Activated naive CD4-positive, alpha-beta T cell treated with Interleukin-2 at 50 U/mL for 16 hours (primary cell): ENCODE measurements at places on chromosomes 1 and 21.

DNA sequence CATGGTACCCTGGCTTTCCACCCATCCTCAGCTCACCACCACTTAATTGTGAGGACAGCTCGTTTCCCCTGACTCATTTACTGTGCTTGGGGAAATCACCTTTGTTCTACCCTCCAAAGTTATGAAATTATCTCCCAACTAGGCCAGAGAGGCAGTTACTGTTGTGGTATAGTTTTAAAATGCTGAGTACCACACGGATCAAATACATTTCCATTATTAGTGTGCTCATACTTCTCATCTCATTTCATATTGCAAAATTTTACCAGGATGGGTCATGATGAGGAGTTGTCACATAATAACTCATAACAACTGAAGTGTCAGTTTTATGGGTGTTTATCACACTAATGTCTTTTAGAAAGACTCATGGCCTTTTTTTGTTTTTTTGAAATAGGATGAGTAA is 9.2 kb upstream of the OR2B11 start:
- no peak for DNase-seq

- DNase-seq = peak; percentile 25
Observed at GRCh38 chr1:24849672-24850295, 80.3 kb downstream of the RUNX3 start.

DNA sequence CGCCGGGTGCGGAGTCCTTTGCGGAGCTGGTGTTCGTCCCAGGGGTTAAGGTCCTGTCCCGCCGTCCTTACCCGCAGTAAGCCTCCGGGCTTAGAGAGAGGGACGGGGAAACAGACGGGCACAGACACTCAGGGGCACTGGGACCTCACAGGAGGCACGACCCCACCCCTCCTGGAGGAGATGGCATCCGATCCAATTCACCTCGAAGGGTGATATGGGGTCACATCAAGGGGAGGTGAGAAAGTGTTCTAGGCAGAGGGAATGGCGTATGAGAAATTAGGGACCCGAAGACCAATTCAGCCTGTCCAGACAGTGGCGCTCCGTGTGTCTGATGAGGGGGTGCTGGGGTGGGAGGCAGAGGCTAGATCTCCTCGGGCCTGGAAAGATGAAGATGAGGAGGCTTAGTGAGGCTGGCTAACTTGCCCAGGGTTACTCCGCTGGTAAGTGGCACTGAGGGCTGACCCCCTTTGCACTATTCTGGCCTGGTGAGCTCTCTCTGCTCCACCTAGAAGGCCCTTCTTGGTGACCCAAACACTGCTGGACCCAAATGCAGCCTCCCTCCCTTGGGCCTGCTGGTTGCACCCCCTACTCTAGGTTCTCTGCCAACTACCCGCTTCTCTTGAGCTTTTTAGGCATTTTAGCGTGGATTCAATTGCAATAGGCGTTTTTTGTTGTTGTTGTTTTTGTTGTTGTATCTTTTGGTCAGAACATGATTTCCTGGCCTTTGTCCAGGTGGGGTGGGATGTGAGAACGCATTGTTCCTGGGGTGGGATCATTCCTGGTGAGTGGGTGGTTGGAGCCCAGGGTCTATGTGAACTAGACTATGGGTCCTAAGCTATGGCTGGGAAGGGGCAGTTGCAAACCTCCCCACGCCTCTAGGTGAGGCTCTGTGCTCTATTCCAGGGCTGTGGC is 12.3 kb downstream of the BTBD19 start:
- no peak for DNase-seq

DNA sequence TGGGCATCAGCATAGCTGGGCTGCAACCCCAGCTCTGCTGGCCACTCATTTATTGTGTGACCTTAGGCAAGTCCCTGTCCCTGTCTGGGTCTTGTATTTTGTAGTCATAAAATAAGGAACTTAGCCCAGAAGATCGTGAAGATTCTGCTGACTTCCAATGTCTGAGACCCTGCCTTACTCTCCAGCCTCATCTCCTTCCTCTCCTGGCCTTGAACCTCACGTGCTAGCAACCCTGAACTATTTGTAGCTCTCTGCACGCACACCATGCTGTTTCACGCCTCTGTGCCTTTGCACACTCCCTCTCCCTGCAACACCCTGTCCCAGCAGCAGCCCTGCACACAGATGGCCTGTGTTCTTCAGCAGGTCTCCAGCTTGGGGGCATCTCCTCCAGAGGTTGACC is 121.1 kb downstream of the LACTBL1 start:
- no peak for DNase-seq

DNA sequence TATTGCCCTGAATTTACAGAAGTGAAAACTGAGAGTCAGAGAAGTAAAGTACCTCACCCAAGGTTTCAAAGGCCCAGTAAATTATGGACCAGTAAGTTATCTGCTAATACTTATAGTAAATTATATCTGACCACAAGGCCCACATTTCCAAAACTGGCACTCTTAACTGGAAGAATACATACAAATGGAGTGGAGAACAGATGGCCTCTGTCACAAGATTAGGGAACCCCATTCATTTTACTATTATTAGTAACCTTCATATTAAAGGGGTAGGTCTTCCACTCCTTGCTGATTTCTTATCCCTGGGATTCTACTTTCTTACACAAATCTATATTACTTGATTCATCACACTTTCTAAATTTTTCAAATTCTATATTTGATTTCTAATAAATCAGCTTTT is 588.8 kb downstream of the NEGR1 start:
- DNase-seq = no peak

DNA sequence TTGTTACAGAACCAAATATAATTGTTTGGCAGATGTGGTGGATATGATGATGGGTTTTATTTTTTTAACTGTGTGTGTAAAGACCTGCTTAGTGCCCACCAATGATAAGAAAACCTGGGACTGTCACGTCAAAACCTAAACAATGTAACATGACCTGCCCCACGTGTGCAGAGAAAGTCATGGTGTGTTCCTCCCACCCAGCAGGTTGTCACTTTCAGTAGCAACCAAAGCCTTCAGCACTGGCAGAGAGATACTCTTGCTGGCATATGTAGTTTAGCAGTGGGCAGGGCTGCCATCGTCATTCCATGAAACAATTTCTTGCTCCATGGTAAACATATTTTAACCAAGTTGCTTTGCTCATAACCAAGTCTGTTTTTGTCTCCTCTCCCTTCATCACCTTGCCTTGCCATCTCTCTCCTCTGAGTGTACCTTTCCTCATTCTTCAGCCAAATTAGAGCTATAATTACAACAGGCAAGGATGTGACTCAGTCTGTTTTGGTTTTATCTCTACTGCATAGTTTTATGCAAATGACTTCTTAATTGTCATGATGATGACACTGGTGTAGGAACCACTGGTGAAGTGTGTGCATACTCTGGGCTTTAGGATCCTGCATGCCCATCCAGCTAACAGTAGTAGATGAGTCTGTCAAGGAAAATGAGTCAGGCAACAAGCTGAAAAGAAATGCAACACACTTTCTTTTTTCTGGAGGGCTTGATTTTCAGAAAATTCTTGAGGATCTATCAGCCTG is 150.3 kb downstream of the EDEM3 start:
- no peak for DNase-seq

GRCh38 chr1:111279144-111279543 is 11.5 kb upstream of the CHIA start:
- no peak for DNase-seq

GRCh38 chr1:174989536-174990220 is 10.1 kb upstream of the CACYBP start:
- no peak for DNase-seq

DNA sequence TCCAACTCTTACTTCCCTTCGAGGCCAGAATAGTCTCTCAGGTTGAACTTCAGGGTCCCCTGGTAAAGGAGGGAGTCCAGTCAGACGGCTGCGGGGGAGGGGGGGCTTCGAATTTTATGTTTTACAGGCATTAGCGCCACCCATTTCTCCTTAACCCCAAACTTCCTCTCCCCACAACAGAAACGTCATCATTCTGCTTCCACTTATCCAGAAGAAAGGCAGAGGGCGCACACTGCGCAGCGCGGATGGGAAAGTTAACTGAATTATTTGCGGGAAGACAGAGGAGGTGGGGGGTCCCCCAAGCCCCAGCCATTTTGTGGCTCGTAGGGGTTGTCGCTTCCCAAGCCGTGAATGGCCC is 529 bp upstream of the PRMT2 start:
- no peak for DNase-seq

DNA sequence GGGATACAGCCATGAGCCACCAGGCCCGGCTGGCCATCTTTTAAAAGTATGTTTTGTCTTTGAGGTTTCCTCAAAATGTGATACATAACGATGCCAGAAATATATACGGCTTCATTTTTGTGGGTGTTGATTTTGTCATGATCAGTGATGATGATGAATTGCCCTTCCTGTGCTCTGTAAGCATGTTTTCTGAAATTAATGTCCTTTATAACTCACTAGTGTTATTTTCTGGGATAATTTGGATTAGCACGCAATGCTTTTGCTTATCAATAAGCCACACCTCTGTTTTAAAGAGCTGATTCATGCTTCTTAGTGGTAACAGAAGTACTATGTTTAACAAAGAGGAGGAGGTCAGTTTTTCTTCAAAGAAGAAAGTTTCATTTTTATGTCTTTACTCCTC is 25.6 kb downstream of the PHACTR4 start:
- DNase-seq = no peak

DNA sequence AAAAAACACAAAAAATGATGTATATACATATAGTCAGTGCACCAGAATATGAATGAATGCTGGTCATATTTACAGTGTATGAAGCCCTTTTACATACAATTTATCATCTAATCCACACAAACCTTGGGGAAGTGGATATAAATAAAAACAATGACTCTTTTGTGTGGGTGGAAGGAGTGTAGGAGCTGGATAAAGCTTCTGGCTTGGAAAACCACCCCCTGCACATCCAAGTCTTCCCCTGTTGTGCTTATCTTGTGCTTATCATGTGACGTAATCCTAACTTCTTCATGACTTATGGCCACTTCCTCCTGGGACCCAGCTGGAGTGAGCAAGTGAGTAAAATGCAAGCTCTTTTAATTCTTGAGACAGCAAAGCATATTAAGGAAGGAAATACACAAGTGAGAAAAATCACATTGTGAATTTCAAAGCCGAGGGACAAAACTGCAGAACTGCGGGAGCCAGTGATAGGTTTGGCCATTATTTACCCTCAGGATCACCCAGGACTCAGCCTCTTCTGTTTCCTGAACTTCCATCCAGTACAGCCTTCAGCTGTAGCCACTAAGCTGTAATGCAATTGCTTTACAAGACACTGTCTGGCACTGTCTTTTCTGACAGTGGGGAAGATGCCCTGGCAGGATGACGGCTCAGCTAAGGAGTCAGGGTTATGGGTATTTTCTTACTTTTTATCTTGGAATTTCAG is 104.0 kb upstream of the PPM1J start:
- no peak for DNase-seq

- DNase-seq = no peak
Observed at GRCh38 chr1:40652468-40652867, 13.0 kb downstream of the RIMS3 start.

DNA sequence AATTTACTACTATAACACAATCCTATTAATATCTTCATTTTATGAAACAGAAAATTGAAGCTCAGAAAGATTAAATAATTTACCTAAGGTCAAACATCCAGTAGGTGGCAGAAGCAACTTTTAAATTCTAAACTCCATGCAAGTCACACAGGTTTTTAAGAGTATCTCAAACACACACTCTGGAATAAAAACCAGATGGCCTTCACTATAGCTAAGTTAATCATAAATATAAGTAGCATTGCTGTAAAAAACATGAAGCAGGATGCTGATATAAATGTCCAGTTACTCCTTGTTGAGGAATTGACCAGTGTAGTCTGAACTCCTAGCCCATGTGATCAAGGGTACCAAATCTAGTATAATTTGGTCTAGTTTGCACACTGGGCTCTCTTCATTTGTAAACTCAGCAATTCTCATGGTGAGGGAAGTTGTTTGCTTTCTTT is 9.4 kb upstream of the FMO3 start:
- no peak for DNase-seq

- DNase-seq = no peak
Observed at GRCh38 chr1:29653886-29654450, 417.6 kb downstream of the PTPRU start.

DNA sequence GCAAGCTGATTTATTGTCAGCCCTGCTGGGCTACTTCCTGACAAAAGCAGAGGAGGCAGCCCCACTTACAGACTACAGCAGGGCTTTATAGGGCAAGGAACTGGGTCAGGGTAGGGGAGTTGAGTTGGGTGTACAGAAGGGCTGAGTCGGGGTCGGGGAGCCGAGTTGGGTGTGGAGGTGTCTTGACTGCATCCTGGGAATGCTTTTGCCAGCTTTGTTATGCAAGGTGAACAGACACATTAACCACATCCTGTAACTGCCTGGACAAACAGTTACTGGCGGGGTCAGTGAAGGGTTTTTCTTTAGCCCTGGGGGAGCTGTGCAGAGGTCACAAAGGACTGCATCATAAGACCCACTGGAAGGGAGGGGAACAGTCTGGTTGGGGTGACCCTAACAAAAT is 39.1 kb upstream of the GBP5 start:
- no peak for DNase-seq

DNA sequence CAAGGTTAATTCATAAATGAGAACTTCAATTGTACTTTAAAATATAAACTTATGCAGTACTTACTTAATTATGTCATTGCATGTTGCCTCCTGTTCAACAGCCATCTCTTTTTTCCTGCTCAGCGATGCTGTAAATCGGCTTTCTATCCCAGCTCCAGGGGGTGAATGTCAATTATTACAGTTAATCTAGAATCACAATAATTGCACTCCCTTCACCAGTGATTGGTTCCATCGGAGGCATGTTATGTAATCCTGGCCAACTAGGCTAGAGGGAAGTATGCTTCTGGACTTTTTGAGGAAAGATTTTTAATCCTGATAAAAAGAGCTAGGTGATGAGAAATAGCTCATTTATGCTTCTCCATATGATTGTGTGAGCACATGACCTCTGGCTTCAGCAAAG is 53.8 kb upstream of the SGIP1 start:
- no peak for DNase-seq

DNA sequence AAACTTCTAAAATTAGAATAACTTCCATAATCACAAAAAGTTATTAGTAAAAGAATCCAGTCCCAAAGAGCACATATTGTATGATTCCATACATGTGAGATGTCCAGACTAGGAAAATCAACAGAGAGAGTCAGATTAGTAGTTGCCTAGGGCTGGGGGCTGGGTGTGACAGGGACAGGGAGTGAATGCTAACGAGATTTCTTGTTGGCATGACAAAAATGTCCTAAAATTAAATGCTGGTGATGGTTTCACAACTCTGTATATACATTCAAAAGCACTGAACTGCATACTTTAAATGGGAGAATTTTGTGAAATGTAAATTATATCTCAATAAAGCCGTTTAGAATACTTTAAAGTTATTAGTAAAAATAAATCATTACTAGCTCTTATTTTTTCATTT is 92.2 kb downstream of the SLC44A5 start:
- no peak for DNase-seq

- DNase-seq = no peak
Observed at GRCh38 chr1:43460988-43461693, 7.4 kb upstream of the HYI start.

DNA sequence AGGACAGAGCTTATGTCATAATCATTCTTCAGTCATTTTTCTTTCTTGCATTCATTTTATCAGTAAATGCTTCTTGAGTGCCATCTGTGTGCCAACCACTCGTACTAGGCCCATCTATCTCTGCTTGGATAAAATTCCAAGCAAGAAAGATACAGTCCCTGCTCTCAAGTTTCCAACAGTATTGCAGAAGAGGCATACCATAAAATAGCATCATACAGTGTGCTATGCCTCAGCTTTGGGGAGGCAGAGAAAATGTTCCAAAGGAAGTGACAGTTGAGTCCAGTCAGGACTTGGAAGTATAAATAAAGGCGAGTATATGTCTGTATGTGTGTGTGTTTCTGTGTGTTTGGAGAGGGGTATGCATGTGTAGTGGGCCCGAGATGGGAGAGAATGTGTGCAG is 113.4 kb upstream of the HOOK1 start:
- no peak for DNase-seq

GRCh38 chr1:214187121-214187900 is 93.6 kb upstream of the SMYD2 start:
- DNase-seq = no peak
